T47D (cell line): ENCODE measurements at places on chromosomes 4 and X.

GRCh38 chr4:84342161-84342560 is 156.9 kb downstream of the NKX6-1 start:
- DNase-seq, result no peak

GRCh38 chrX:40009462-40009851 is 88.3 kb downstream of the BCOR start:
- DNase-seq, result no peak

DNA sequence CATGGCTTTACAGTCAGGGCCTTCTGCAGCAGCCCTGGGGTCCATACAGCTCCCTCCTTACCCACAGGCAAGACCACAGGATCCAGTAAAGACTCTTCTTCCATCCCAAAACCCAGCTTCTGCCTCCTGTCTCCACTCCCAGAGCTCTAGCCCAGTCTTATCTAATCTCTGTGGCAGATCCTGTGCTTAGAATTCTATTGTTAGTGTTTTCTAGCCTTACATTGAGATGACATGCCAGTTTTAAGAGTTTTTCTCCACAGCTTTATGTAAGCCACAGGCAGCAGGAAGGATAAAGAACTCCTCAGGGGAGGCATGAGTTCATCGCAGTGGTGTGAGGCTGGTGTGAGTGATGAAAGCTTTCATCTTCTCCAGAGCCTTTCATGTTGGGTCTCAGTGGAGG is 129.1 kb downstream of the RCHY1 start:
- DNase-seq, result no peak

GRCh38 chrX:54808109-54808604 is 612 bp downstream of the MAGED2 start:
- peak; percentile 42 for DNase-seq
